ENCODE measurements at places on chromosomes 16 and 17.

GRCh38 chr17:16880843-16881230 is 91.1 kb downstream of the TNFRSF13B start:
- DNase-seq, result no peak

DNA sequence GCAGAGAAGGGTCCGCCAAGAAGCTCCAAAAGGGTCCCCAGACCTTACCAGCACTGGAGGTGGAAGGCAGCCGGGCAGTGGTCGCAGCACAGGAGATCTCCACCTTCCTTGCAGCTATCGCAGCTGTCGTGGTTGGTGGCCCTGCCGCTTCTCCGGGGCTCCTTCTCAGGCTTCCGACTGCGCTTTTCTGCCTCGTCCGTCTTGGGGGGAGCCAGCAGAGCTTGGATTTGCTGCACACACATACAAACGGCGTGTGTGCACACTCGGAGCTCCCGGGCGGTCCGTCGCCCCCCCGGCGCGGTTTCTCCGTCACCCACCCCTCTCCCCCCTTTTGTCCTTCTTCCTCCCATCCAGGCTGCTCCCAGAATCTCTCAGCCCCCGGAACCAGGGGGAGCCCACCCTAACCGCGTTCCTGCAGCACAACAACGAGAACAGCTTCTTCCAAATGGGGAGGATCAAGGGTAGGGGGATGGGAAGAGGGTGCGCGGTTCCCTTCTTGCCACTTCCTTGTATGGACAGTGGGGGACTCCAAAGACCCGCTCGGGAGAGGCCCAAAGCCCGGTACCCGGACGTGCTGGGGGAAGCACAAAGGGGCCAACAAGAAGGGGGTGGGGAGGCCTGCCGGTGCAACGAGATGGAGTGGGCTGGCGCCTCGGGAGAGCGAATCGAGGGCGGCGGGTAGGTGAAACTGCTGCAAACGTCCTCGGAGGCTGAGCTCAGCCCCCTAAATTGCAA is 1.1 kb downstream of the PHF12 start:
- DNase-seq, result peak; percentile 58

DNA sequence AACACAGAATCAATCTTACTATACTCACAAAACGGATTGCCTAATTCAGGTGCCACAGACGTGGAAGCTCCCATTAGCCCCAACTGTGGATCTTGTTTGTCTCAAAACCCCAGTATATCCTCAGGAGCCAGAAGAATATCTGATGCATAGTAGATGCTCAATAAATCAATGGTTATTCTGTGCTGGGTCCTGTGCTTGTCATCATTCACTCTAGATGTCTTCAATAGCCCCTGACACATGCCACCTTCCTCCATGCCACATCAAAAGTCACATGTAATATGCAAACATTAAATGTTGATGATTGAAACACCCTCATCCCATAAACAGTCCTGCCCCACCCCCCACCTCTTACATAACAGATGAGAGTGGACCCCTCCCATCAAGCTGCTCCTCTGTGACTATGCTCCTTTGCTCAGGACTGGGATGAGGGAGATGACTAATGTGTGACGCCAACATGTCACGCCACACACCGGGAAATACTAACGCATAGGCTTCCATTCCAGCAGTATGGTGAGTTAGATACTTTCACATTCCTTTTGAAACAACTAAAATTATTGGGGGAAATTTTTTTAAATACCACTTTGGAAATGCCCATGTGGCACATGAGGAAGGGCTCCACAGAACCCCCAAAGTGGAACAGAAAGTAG is 267.6 kb upstream of the SDK2 start:
- no peak for DNase-seq

DNA sequence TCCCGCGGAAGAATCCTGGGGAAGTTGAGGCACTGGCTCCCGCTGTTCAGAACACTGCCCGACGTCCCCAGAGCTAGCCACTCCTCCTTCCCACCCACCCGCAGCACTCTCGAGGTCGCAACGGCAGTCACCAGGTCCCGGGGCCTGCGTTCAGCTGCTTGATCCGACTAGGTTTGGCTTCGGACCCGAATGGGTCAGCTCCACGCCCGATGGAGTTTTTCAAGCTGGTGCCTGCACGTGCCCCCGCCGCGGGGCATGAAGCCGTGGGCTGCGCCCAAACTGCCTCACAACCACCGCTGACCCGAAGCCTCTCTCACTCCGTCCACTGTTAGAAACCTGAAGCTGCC is 12.4 kb upstream of the ODF4 start:
- no peak for DNase-seq

- no peak for DNase-seq
Measured at GRCh38 chr17:63001689-63002394, 35.8 kb downstream of the TANC2 start.

GRCh38 chr17:31908386-31908785 is 6.9 kb upstream of the UTP6 start:
- DNase-seq, result no peak

DNA sequence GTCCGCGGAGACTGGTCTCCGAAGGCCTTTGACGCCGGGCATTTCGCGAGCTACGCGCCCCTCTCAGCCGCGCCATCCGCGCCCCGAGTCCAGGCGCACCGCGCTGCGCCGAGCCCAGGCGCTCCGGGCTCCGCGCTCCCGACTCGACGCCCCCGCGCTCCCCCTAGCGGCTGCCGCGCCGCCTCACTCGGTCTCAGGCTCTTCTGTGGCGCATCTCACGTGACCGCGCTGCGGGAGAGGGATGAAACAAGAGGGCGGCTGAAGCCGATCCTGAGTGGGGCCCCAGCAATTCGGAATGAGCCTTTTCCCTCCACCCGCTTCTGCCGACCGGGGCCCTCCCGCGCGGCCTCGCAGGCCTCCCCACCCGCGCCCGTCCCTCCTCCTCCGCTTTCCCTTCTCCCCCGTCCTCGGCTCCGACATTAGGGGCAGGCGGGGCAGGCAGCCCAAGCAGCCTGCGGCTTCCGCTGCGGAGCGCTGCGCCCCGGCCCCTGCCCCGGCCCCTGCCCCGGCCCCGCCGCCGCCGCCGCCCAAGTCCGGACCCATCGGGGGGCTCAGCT is 42.5 kb upstream of the AMZ2 start:
- peak; percentile 83 for DNase-seq

DNA sequence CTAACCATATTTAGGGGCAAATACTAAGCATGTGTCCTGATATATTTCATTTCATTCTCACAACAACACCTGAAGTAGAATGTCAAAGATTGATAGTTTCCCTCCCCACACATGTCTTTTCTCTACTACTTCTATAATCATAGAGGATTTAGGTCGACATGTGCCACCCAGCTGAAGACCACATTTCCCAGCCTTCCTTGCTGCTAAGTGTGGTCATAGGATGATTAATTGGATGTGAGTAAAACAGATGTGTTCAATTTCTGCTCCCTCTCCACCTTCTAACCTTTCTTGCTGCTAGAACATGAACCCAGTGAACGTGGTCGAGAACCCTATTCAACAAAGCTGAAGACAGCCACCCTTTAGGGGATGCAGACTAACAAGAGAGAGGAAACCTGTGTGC is 18.8 kb upstream of the HLF start:
- no peak for DNase-seq

DNA sequence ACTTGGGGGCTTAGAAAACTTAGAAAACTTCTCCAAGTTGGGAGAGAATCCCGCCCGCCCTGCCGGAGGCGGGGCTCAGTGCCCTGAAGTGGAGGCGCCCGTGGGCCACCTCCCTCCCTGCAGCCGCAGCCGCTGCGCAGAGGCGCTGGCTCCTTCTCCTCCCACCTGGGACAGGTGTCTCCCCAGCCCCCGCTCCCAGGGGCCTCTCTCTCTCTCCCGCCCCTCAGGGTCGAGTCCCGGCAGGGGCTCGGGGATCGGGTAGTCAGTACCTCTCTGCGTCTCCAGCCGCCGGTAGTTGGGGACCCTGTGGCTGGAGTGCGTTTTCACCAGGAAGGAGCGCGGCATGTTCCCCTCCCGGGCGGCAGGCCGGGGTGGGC is 257 bp downstream of the SNAI3 start:
- DNase-seq, result peak; percentile 65

DNA sequence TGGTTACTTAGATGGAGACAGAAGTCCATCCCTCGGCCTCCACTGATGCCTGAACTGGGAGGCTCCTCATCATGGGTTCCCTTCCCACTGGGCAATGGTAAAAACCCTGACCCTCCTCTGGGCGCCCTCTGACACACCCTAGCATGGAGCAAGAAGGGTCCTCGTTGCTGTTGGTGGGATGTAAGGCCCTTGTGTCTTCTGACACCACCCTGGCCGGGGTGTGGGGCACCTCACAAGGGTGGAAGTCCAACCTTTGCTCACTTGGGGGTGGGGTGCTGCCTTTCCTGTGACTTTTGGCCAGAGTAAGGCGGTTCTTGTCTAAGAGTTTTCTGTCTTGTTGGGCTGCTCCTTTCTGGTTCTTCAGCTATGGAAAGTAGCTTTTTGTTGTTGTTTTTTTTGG is 28.7 kb downstream of the MPRIP start:
- DNase-seq, result no peak
